ENCODE measurements at places on chromosomes 1 and 21.

DNA sequence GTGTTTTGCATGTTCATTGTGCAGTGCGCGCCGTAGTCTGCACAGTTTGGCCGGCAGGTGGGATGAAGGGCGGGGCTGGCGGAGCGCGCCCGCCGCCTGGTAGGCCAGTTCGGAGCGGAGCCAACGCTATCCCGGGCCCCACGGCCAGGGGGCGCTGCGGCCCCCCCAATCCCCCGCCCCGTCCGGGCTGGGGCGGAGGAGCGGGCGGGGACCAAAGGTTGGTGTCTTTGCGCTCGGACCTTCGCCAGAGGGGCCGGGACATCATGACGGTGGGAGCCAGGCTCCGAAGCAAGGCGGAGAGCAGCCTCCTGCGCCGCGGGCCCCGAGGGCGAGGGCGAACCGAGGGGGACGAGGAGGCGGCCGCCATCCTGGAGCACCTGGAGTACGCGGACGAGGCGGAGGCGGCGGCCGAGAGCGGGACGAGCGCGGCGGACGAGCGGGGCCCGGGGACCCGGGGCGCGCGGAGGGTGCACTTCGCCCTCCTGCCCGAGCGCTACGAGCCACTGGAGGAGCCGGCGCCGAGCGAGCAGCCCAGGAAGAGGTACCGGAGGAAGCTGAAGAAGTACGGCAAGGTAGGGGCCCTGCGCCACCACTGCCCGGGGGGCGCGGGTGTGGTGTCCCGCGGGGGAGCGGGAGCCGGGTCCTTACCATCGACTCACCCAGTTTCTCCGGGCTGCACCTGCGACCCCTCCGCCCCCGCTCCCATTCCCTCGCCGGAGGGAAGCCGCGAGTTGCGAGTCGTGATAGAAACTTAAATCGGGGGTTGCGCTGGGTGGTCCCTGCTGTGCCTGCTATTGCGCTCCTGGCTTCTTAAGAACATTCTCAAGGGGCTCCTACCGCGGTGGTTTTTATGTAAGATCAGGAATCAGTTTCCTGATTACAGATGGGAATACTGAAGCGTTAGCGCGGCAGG lies at the start of gene C1orf115:
TSS of gene C1orf115 (plus strand) at position 224 of the 913 bp plus-strand sequence. CDS start at position 264, 40 bp downstream.
- DNase-seq: peak; percentile 78

DNA sequence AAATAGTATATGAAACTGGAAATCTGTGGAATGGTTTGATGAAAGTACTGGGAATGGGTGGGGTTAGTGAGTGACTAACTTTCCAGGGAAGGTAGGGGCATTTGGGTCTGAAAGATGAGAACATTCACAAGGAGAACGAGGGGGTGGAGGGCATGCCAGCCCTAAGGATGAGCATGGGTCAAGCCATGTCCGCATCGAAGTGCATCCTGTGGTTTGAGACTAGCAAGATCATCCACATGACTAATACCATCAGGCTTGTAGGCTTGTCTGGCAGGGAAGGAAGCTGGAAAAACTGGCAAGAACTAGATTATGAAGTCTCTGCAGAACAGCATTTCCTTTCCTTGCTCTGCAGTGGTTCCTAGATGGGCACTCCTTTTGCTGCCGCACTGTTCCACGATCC lies 70.4 kb upstream of the UBE2U start:
- DNase-seq: no peak

GRCh38 chr1:110876748-110877341 lies 3.9 kb downstream of the CD53 start:
- no peak for DNase-seq

DNA sequence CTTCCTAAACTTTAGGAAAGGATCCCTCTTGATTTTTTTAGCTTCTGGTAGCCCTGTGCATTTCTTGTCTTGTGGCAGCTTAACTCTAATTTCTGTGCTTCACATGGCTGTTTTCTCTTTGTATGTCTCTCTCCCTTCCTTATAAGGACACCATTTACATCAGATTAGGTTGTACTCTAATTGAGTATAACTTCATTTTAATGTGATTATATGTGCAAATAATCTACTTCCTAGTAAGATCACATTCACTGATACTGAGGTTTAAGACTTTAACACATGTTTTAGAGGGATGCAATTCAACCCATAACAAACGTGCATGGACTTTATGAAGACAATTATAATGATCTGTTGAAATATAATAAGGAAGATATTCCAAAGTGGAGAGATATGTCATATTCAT lies 46.7 kb downstream of the RGS4 start:
- no peak for DNase-seq

DNA sequence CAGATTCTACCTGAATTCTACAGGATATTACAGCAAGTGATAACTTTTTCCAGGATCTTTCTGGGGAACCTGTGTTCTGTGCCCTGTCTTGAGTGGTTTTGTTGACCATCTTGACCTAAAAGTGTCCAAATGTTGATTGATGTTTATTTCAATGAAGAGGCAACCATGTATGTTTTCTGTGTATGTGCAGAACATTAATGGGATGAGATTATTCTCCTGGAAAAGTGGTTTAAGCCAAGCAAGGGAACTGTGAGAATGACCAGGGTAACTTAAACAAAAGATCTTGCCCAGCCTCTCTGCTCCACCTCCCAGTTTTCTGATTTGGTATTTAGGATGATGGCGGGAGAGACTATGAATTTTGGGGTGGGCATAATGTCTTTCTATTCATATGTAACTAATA lies 1.0 kb upstream of the SAMD13 start:
- no peak for DNase-seq

GRCh38 chr1:189424746-189425331 lies 1052.8 kb downstream of the BRINP3 start:
- DNase-seq: no peak

GRCh38 chr1:108815566-108815965 lies 41.3 kb downstream of the AKNAD1 start:
- DNase-seq: no peak

DNA sequence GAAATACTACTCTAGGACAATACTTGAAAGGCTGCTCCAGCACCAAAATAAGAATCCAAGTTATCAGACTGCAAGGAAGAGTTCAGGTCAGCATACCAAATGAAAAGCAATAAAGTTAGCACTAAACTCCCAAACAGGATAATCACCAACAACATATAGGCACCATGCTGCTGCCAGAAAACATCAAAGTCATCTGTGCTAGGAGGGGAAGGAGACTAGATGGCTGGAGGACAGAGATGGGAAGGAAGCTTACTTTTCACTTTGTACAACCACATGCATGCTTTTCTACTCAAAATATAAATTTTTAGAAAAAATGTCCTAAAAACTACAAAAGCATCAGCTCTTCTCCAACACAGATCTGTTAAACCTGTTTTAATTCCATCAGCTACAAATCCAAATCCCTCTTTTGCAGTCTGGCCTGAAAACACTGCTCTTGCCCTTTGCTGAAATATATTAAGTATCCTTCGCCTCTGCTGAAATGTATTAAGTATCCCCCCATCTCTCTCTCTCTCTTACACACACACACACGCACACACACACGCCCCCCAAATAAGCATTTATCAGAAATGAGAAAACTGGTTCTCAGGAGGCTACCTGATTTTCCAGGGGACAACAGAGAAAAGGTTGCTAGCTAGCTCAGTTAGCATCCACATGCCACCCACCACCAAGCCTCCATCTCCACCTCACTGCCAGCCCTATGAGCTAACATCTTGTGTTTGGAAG lies 1.5 kb downstream of the GATAD2B start:
- DNase-seq: no peak

- DNase-seq: no peak
Observed at GRCh38 chr1:12075195-12076114, 12.4 kb downstream of the TNFRSF8 start.
